ENCODE measurements at places on chromosomes 3 and 15.

- no peak for DNase-seq
Observed at GRCh38 chr3:63467392-63467791, 185.1 kb upstream of the SNTN start.

GRCh38 chr15:90948506-90948905 lies 6.2 kb upstream of the RCCD1 start:
- no peak for DNase-seq

DNA sequence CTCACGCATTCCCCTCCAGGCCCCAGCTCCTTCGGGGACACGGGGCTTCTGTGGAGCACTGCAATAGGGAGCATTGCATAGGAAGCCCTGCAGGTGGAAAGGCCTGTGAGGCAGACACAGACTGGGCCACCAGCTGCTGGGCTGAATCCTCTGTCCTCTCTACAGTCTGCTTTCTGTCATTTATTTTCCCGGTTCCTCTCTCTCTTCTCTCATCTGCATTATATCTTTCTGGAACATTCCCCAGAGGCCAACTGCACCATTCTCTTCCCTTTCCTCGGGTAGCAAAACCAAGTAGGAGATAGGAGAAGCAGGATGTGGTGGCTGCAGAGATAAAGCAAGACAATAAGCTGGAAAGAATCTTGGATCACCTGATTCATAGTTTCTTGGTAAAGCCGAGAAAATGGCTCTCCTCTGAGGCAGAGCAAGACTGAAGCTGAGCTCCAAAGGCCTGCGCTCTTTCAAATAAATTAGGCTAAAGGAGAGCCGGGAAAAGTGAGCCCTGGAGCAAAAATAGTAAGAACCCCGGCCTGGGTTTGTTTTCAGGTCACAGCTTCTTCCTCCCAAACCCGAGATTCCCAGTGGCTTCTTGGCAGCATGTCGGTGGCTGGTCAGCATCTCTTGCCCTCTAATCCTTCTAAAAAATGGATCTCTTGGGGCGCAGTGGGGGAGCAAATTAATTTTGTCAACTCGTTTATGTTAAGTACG lies 5.3 kb downstream of the TM4SF4 start:
- DNase-seq: no peak

GRCh38 chr3:44301746-44302145 lies 36.8 kb upstream of the TCAIM start:
- no peak for DNase-seq

GRCh38 chr3:65677486-65678010 lies 361.2 kb downstream of the MAGI1 start:
- DNase-seq: no peak

GRCh38 chr3:148464246-148464645 lies 233.5 kb upstream of the AGTR1 start:
- no peak for DNase-seq

DNA sequence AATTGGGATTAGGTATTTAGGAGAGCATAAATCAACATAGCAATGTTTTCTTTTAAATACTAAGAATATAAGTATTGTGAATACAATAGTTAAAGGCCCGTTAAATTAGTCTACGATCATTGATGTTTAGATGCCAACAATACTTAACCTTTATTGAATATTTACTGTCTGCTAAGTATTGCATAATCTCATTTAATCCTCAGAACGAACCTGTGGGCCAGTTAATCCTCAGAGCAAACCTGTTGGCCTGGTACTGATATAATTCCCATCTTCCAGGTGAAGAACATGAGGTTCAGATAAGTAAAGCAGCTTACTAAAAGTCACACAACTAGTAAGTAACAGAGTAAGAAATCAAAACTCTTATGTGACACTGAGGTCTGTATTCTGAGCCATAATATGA lies 57.4 kb upstream of the ACKR4 start:
- DNase-seq: no peak

DNA sequence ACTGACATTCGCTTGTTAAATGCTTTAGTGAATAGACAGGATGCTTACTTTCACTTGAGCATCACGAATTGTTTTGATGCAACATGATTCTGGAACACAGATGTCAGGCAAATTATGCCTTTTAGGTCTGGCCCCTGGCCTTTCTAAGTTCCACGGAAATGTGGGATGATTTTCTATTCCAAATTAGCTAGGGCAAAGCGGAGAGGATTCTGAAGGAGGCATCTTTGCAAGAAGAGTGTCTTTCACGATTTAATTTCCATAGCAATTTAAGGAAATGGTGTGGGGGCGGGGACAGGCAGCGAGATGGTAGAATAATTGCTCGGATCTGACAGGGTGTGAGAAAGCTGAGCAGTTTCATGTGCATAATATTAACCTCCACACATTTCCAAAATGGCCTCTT lies 238.5 kb upstream of the KCNMB2 start:
- no peak for DNase-seq

DNA sequence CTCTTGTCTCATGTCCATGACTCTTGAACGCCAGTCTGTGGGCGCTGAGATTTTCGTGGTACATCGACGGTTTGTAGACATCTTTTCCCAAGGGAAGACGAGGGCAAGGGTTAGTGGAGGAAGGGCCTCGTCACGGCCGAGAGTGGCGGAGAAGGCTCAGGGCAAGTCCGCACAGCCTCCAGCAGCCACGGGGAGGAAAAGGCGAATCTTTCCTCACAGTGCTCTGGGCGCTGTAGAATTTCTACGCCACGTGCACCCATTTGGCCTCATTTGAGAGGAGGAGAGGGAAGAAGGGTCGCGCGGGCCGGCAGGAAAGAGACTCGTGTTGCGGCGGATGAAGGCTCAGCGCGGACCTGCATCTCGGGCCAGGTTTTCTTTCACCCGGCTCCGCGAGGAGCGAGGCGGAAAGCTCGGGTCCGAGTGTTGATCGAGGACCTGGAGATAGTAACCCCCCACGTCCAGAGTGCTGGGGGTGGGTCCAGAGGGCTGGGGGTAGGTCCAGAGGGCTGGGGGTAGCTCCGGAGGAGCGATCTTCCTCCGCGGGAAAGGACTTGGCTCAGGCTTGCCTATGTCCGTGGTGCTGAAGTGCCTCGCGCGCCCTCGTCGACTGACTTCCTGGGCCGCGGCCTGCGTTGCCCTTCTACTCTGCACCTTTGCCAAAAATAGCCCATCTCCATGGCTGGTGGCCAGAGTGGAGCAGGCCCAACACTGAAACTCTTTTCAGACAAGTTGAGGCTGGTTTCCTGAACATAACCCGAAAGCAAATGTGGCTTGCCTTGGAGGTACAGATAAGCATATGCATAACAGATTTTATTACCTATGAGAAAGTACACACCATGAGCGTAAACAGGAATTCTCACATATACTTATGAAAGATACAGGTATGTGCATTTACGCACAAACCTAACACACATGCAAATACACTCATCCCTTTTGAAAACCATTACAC lies 1.1 kb downstream of the SLC35G2 start:
- DNase-seq: peak; percentile 1

- no peak for DNase-seq
Observed at GRCh38 chr3:156183396-156183795, 63.0 kb downstream of the KCNAB1 start.

DNA sequence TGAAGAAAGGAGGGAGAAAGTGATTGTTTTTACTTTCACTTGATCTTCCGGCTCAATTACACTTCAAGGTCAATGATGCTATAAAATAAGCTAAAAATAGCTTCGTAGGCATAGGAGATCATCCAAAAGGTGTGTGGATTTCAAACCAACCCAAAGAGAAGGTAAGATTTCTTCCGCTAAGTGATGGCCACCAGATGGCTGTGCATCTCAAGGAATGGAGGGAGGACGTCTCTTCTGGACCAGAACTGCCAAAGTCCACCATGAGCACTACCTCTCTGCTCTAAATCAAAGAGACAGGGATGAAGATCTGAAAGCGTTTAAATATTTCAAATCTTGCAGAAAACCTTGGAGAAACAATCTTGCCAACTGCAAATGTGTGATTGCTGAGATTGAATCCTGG lies 199.1 kb upstream of the ZPLD1 start:
- no peak for DNase-seq

- no peak for DNase-seq
Observed at GRCh38 chr3:32797776-32798175, 20.0 kb upstream of the TRIM71 start.

DNA sequence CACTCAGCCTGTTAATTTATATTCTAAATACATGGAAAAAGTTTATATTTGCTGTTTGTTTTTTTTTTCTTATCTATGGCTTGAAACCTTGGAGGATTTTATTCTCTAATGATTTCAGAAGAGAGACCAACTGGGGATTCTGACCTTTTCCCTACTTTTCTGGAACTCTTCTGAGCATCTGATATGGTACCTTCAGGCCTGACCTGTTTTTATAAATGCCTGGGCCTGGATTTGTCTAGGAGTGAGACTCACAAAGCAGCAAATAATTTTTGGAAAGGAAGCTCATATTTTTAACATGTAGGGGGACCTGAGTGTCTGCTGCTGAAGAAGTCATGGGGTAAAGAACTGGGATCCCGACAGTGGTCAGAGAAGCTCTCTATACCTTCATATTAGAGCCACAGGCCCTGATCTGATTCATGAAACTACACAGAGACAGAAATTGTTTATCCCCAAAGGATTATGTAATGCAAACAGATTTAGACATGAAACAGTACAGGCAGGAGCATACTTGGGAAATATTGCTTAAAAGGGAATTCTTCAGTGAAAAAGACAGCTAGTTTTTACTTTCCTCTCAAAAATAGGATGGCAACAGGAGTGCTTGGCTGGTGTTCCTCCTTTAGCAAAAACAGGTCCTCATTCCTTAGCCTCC lies 15.9 kb downstream of the PPM1L start:
- no peak for DNase-seq

DNA sequence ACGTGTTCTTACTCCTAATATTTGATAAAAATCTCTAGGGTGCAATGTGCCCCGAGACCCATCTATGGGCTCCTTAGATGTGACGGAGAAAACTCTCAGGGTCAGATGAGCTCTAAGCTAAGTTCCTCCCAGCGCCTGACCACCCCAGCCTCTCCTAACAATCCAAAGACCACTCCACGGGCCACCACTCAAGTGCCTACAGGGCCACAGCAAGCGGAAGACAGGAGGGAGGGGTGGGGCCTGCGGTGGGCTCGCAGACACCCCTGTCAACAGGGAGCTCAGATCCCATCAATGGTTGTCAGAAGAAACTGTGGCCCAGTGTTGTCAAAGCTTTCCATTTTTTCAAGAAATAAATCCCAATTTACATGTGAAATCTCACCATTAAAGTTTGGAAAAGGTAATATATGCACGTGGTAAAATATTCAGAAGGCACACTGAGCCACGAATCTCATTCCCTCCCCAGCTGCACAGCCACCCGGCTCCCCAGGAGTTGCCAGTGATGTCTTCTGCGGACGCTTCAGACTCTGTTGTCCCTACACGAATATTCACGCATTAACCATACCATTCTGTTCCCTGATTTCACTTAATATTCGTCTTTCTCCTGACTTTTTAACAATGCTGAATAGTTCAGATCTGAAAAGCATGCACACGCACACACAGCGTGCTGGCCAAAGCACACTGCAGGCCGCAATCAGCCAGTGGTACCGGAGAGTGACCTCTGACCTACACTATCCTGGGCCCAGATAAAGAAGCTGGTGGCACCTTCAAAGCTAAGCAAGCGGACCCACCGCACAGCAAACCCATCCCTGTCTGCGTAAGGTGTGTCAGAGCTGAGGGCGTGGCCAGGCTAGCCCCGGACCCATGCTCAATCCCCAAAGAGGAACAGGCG lies 19.1 kb downstream of the TNK2 start:
- no peak for DNase-seq

DNA sequence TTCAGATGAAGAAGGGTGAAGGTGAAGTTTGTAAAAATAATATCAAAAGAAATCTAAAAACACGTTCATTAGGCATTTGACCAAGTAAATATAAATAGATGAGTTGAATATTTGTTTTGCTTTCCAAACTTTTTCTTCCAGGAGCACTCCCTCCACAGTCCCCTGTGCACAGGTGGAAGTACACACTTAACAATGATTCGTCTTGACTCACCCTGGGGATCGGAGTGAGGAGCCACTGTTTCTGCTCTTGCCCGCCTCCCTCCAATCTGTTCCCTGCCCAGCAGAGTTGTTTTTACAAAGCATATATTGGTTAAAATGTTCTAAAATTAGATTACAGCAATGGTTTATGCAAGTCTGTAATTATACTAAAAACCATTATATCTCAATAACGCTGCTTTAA lies 175.1 kb downstream of the PTPRG start:
- DNase-seq: no peak

- DNase-seq: no peak
Observed at GRCh38 chr3:58386626-58387365, 46.8 kb downstream of the PDHB start.

- DNase-seq: no peak
Observed at GRCh38 chr15:98438326-98438725, 210.0 kb upstream of the IGF1R start.

DNA sequence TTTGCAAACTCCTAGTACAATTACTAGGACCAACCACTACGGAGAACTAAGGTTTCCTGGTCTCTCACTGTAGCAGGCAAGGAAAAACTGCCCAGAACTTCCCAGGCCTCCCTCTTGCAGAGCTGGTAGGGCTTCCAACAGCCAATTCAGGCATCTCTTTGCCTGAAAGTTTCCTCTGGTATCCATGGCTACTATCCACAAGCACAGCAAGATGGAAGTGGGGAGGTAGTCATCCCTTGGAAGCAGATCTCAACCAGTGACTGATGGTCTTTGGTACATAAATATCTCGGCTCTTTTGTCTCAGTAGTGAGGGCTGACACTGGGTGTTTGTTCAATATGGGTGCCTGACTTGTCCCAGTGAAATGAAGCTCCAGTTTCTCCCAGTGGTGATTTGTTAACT lies 201.3 kb upstream of the MRPL3 start:
- no peak for DNase-seq

- no peak for DNase-seq
Observed at GRCh38 chr3:132380920-132381319, 36.4 kb upstream of the DNAJC13 start.

- no peak for DNase-seq
Observed at GRCh38 chr3:18224426-18224825, 200.7 kb downstream of the SATB1 start.

DNA sequence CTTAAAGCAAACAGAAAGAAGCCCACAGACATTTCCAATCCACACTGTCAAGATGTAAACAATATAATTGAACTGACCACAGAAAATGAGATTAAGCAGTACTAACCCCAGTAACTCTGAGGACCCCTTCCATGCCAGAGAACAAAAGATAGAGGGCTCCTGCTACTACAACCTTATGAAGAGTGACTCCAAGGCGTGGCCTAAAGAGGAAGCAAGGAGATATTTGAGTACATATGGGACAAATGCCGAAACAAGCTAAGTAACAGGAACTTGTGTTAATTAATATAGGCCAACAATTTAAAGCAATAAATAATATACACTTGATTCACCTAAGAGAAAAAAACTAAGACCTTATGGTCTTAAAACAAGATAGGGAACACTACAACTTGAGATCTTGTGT lies 25.0 kb upstream of the VPS39 start:
- DNase-seq: no peak

GRCh38 chr15:39142500-39142899 lies 438.4 kb upstream of the THBS1 start:
- no peak for DNase-seq

- DNase-seq: no peak
Observed at GRCh38 chr15:62209322-62209721, 44.2 kb upstream of the C2CD4B start.

GRCh38 chr3:174548841-174549623 lies 310.1 kb upstream of the NAALADL2 start:
- no peak for DNase-seq

GRCh38 chr3:110814170-110815007 lies 257.2 kb upstream of the NECTIN3 start:
- DNase-seq: no peak

GRCh38 chr3:49673715-49674496 lies at the start of gene APEH:
APEH (plus strand) TSS chr3:49674351; CDS start chr3:49674402, 51 bp downstream.
- DNase-seq: peak; percentile 98

Data from stimulated activated naive B cell treated with anti-CD40 and anti-IgM and Interleukin-4, amounts not matched to agents 10 μg/mL and 1 μg/mL and 100 μg/mL, for 72 hours (primary cell).